LNCaP clone FGC (cell line): ENCODE measurements at places on chromosomes 7 and 10.

GRCh38 chr10:87094373-87095235 is at the start of the genes GLUD1 and SHLD2:
Gene GLUD1 (minus strand): TSS chr10:87094843. CDS start chr10:87094769, 74 bp downstream.
Gene SHLD2 (plus strand): TSS chr10:87095206. CDS start chr10:87151355, 56,149 bp downstream.
- peak; percentile 67 for DNase-seq

DNA sequence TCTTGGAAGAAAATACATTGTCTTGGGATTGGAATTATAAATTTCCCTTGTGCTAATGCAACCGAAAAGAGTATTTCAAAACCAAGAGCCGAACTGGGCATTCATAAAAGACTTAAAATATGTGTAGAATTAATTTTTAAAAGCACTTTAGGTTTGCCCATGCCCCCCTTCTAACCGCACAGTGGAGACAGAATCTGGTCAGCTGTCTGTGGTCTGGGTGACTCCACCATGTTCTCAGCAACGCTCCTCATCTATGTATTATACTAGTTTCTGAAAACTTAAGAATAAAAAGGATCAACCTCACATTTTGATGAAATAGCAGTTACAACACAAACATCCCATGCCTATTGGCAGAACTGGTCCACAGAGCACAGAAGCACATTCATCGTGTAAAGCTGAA is 192.6 kb upstream of the C7orf33 start:
- no peak for DNase-seq

- DNase-seq: no peak
Observed at GRCh38 chr10:22714479-22715289, at the start of gene PIP4K2A. Gene PIP4K2A (minus strand): TSS chr10:22714578. CDS start chr10:22714326, 252 bp downstream.

DNA sequence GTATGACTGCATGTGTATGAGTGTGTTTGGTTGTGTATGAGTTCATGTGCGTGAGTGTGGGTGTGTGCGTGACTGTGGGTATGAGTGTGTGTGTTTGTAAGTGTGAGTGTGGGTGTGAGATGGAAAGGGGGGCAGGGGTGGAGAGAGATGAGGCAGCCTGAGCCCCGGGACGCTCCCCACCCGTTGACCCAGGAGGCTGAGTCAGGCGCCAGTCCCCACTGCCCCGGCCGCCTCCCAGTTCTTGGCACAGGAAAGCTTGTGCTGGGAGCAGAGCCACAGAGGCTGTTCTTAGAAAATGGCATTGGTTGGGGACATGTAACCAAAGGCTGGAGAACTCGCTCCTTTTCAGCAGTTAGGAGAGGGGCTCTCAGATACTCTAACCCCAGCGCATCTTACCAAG is 27.8 kb upstream of the NUB1 start:
- DNase-seq: no peak

DNA sequence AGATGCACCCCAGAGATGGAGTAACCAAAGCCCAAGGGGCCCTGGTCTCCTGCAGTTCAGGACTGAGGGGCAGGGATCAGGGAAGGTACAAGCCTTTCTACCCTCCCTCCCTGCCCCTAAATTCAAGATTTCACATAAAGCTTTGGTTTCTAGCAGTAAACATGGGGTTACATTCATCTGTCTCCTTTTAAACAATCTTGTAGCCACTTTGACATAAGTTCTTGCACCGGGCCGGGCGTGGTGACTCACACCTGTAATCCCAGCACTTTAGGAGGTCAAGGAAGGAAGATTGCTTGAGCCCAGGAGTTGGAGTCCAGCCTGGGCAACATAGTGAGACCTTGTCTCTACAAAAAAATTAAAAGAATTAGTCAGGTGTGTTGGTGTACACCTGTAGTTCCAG is 4.0 kb upstream of the ACTR3C start:
- no peak for DNase-seq

DNA sequence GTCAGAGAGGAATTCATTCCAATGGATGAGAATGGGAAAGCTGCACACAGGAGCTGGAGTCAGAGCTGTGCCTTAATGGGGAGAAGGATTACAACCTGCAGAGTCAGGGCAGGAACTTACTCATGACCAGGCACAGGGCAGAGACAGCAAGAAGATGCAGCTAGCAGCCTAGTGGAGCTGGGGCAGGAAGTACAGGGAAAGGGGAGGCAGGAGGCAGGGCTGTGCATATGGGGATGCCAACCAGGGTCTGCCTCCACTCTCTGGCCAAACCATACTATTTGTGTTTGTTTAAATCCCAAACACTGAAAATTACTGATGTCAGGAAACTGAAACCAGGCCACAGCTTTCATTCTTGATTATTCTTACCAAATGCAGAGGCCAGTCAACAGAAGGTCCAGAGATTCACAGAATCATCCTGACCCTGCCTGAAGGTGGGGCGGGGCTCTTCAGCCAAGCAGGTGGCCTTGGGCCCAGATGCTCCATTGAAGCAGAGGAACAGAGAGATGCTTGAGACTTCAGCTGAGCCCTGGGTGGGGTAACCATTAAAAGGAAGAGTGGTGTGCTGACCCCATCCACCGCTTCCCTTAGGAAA is 461.9 kb downstream of the KCNMA1 start:
- no peak for DNase-seq

DNA sequence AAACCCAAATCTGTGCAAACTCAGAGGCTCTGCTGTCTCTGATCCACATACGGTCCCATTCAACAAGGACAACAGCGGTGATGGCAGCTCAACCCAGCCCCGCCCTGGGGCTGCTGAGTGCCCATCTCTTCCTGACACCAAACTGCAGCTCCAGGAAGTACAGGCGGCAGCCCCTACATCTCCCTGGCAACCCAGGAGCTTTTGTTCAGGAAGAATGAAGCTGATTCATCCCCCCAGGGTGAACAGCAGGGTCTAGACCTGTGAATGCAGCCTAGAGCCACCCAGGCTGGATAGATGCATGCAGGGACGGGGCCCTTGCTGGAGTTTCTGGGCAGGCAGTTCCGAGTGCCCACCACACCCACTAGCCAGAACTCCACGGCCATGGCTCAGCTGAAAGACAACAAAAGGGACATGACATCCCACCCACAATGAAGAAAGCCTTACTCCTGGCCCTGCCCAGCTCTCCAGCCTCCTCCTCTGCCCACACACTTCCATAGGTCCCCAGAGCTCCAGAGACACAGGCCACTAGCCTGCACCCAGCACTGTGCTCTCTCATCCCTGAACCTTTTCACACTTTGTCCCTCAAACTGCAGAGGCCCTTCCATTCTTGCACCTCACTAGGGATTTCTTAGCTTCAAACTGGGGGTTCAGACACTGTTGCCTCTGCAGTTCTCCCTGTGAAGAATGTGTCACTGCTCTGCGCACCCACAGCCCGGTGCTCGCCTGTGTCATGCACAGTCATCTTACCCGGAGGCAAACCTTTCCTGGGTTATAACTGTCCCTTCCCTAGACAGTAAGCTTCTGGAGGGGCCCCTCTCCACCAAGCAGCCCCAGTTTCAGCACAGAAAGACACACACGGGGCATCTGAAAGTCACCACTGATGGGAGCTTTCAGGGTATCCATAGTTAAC is 99.1 kb downstream of the GRID1 start:
- DNase-seq: no peak

- DNase-seq: no peak
Observed at GRCh38 chr7:130733931-130734814, at the start of gene KLF14. Gene KLF14 (minus strand): TSS chr7:130734207. CDS start chr7:130734033, 174 bp downstream.

DNA sequence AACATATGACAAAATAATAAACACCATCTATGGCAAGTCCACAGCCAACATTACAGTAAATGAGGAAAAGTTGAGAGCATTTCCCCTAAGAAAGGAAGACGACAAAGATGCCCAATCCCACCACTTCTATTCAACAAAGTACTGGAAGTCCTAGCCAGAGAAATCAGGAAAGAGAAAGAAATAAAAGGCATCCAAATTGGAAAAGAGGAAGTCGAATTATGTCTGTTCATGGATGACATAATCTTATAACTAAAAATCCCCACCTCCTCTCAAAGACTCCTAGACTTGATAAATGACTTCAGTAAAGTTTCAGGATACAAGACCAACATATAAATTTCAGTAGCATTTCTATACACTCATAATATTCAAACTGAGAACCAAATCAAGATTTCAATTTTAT is 288.5 kb upstream of the POT1 start:
- DNase-seq: no peak

- no peak for DNase-seq
Observed at GRCh38 chr10:128147669-128148068, 21.4 kb upstream of the MKI67 start.

- DNase-seq: no peak
Observed at GRCh38 chr7:121355574-121355973, 26.8 kb downstream of the WNT16 start.

DNA sequence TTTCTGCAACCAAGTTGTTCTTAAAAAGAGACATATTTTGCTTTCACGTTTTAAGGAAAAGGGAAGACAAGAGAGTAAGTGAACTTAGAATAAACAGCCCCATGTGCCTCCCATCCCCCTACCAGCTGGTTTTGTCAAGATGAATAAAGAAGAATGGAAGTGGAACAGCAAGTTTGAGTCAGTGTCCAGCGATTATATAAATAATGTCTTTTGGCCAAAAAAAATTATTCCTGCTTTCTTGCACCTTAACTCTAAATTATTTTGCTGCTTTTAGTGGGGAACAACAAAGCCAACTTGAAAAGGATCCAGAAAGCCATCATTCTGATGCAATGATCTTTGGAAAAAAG is 82.4 kb upstream of the TRIL start:
- DNase-seq: no peak

- DNase-seq: no peak
Observed at GRCh38 chr10:125878957-125879835, 1.9 kb downstream of the DHX32 start.
